ENCODE measurements at places on chromosomes 12 and 14.

DNA sequence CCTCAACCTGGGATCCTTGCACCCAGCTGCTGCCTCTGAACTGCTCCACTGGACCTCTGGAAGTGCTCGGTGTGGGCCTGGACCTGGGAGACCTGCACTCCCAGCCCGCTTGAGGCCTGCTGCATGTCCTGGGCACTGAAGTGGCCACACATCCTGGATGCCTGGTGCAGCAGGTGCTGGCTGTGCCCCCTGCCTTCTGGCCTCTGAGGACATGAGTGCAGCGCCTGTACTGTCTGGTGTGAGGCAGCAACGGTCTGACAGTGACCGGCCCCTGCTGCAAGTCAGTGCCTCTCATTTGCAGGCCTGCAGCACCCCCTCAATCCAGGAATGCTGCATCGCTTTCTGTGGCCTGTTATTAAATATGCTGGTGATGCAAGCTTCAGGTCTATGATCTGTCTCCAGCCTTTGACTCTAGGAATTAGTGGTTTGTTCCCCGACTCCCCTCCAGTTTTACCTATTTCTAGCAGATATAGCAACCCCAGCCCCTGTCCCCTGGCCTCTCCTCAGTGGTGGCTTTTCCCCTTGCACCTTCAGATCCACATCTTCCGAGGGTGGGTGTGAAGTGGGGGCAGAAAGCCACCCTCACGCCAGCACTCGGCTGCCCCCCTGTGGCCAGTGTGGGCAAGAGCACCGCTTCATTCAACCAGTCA lies 3.6 kb downstream of the SMIM41 start:
- DNase-seq, result peak; percentile 68

GRCh38 chr14:85250414-85251189 lies 279.3 kb upstream of the FLRT2 start:
- peak; percentile 24 for DNase-seq

DNA sequence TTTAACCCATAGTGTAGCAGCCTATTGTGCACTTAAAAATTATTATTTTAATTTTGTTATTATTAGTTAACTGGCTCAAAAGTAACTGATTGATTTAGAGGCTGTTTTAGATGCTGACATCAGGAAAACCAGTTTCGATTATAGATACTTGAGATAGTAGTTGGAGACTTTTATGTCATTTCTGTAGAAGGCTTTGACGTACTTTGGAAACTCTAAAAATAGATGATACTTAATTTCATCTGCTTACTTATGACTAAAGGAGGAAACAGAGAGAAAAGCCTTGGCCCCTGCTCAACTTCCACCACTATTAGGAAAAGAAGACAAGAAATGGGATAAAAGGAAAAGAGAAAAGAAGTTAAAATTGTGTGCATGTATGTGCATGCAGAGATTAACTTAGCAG lies 219.3 kb upstream of the HMGA2 start:
- DNase-seq, result no peak

DNA sequence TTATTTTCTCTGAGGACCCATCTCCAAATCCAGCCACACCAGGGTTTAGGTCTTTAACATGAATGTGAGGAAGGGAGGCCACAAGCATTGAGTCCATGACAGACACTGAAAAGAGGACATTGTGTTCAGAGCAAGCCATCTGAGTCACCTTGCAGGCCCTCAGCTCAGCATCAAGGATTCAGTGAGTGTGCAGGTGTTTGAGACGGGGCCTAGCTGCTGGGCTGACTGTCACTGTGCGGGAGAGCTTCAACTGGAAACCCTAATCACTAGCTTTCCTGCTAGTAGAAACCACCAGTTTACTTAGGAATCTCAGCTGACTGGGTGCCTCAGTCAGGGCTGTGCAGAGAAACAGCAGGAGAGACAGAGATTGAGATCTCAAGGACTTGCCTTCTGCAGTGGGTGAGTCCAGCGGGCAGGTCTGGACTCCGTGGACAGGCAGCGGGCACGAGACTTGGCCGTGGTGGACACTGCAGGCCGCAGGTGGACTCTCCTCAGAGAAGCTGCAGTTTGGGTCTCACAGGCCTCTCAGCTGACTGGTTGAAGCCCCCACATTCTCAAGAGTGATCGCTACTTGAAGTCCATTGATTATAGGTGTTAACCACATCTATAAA lies 86.1 kb upstream of the DYNC1H1 start:
- no peak for DNase-seq

DNA sequence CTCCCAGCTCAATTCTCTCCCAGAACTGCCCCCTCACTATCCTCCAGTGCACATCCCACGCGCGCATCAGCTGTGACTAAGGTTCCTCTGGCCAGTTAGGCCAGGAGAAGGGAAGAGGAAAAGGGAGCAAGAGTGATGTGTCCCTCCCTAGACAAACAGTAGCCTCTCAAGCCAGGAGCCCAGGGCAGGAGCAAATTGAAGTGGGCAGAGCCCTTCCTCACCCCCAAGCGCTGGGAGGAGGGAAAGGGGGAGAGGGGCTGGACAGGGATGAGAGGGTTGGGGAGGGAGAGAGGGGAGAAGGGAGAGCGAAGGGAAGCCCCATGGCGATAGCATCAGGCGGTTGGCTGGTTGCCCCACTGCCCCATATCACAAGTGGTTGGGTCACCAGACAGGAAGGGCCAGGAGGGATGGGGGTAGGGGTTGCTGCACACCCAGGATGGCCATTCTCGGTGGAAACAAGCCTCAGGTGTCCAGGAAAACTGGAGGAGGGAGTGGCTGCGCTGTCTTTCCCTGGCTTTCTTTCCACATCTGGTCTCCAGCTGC lies 1.1 kb downstream of the CD63 start:
- peak; percentile 46 for DNase-seq

- DNase-seq, result no peak
These were observed 273.6 kb upstream of the PWP1 start for GRCh38 chr12:107411792-107412535.

DNA sequence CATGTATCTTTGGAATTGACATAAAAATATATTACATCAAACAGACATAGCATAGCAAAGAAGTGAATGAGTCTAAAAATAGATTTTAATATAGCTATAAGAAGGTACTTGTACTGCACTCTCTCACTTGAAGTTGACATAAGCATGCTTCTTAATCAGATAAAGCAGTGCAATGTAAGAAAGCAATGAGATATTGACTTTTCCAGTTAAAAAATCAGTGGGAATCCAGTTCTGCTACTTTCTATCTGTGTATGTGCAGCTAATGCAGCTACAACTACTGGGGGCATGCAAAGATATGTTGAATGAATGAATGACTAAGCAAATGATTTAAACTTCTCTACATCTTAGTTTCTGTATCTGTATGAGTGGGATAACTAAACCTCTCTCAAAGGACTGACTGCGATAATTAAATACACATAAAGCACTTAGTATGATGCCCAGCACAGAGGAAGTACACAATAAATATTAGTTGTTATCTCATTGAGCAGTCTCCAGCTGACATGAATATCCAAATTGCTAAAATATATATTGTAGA lies 10.3 kb downstream of the WASHC3 start:
- DNase-seq, result no peak

DNA sequence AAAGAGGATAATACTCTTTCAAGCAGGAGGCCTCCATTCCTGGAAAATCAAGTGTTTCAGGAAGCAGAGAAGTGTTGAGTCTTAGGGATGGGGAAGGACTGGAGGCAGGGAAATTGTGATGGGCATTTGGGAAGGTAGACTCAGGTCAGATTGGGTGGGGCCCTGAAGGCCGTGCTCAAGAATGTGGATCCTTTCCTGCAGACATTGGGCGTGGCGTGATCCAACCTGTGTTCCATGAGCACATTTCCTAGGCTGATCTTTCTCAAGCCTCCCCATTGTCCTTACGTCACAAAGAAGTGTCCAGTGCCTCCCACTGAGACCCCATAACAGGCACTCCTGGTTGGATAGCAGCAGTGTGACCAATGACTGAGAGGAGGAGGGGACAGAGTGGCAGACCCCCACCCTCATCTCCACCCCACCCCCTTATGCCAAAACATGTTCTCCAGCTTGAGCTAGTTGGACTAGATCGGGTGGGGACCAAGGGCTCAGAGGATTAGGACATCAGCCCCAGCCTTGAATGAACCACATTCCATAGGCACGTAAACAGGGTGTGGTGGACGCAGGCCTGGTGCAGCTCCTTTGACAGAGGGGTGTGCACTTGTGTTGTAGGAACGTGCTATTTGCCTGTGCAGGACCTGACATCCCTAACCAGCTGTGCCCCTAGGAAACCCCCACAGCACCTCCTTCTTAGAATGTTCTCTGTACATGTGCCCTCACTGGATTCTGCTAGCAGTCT lies 76.8 kb downstream of the TTC9 start:
- peak; percentile 36 for DNase-seq

GRCh38 chr12:50772470-50772869 lies 8.6 kb downstream of the ATF1 start:
- DNase-seq, result no peak

DNA sequence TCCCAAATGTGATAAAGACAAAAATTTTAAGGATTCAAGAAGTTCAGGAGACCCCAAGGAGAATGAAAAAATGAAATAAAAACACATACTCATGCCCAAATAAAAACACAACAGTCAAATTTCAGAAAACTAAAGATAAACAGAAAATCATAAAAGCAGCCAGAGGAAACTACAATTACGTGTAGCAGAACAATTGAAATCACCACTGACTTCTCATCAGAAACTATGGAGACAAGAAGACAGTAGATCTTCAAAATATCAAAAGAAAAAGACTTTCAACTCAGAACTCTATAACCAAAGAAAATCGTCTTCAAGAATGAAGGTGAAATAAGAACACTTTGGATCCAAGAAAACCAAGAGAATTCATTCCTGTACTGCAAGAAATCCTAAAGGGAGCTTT lies 54.9 kb downstream of the DIO3 start:
- DNase-seq, result no peak

- DNase-seq, result no peak
These were observed 477.0 kb downstream of the SOX5 start for GRCh38 chr12:23472329-23472971.

GRCh38 chr12:90979951-90980350 lies 24.8 kb downstream of the EPYC start:
- DNase-seq, result no peak

DNA sequence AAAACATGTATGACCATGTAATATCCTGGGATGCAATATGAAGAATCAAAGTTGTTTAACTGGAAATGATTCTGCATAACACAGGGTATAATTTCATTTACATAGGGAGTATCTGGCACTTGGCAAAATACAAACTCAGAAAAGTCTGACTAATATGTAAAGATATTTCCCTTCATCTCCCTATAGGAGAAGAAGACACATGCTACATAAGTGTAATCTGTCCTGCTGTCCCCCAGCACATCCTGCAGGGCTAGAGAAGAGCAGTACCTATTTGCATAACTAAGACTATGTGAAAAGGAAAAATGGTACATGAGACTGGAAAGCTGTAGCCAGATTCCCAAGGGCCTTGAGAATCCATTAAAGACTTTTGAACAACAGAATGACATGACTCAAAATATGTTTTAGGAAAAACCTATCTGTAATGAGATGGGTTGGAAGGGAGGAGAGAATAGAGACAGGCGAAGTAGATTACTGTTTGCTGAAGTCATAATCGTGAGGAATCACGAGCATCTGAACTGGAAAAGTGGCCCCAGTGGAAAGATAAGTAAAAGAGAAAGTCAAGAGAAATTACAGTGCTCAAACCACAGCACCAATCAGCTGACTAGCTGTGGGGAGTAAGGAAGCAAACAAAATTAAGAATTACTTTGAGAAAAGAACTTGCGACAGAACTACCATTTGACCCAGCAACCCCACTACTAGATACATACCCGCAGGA lies 155.1 kb upstream of the HMGA2 start:
- no peak for DNase-seq

DNA sequence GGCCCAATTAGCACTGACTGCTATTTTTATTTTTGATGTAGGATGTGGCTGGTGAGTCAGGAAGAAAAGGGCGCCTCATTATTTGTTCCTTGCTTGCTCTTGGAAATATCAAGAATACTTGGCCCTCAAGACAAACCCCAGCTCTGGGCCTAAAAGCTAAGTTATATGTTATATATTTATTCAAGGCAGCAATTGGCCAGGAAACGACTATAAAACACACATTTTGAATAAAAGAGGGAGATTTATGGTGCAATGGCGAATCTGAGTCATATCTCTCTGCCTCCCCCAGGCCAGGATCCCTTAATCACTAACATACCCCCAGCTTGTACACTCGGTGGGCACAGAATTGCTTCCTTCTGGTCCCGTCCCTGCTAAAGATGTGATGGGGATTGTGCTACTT lies 63.3 kb downstream of the TBX5 start:
- DNase-seq, result no peak

GRCh38 chr14:90774316-90774715 lies 41.9 kb downstream of the TTC7B start:
- DNase-seq, result no peak

GRCh38 chr14:31492759-31493498 lies 5.1 kb upstream of the GPR33 start:
- peak; percentile 7 for DNase-seq

- DNase-seq, result no peak
These were observed 60.2 kb downstream of the PLXNC1 start for GRCh38 chr12:94208622-94208966.

DNA sequence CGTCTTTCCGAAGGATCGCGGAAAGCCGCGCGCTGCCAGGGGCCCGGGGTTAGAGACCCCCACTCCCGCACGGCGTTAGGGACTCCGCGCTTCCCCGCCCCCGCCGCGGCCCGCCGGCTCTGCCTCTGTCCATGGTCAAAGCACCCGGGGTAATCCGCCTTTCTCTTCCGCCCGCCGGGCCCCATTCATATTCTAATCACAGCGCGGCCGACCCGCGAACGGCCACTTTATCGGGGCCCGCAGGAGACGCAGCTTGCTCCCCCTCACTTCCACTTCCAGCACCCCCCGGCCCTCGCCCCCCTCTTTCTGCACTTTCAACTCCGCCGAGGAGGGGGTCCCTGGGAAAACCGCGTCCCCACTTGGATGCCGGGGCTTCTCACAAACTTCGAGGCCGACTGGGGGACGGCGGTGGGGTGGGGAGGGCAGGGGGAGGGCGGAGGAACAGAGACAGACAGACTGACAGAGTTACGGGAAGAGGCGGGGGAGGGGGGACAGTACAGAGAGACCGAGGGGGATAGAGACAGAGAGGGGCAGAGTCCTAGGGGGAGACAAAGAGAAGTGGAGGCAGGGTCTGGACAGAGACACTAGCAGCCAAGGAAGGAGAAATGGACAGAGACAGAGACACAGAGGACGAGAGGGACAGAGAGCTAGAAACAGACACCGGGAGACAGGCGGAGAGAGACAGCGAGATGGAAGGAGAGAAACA lies 1.1 kb upstream of the RFX4 start:
- DNase-seq, result no peak

GRCh38 chr14:49977126-49977841 lies 84.4 kb downstream of the ARF6 start:
- DNase-seq, result no peak

- DNase-seq, result no peak
These were observed 35.8 kb downstream of the LGMN start for GRCh38 chr14:92712654-92713051.

All from small intestine (tissue), 16 donors.